ENCODE measurements at places on chromosomes 1 and 21.

GRCh38 chr1:68908316-68908715 lies 411.4 kb upstream of the DEPDC1 start:
- H3K27me3 ChIP-seq: no peaks in the 10 kb centered on the region
- H3K36me3 ChIP-seq: no peaks in the 10 kb centered on the region
- H3K4me1 ChIP-seq: no peaks in the 10 kb centered on the region

- H3K36me3 ChIP-seq: no peaks in the 10 kb centered on the region
- no peaks in the 10 kb centered on the region for H3K4me1 ChIP-seq
- H3K27me3 ChIP-seq: no peaks in the 10 kb centered on the region
- DNase-seq: no peak
Measured at GRCh38 chr1:49351768-49352167, 575.1 kb upstream of the BEND5 start.

DNA sequence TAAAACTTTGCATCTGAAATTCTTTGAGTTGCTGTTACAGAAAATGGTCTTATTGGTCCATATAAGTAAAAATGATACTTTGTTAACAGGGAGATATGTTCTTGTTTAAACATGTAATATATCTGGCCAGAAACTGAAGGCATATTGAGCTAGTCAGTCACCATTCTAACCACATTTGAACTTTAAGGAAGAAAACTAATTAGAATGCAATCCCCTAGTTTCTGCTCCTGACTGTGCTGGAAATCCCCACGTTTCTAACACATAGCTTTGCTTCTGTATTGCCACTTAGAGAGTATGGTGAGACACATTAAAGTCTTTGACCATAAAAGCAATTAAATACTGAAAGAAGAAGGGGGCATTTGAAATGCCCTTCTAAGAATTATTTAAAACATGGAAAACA lies 32.1 kb upstream of the HIVEP3 start:
- no peaks in the 10 kb centered on the region for H3K4me1 ChIP-seq
- no peak for DNase-seq
- H3K36me3 ChIP-seq: no peaks in the 10 kb centered on the region
- H3K4me3 ChIP-seq: no peak overlapping the region

GRCh38 chr1:225655509-225656258 lies 2.8 kb upstream of the ENAH start:
- no peak for DNase-seq
- no peaks in the 10 kb centered on the region for H3K27me3 ChIP-seq
- no peaks in the 10 kb centered on the region for H3K36me3 ChIP-seq
- H3K27ac ChIP-seq: no peak overlapping the region

GRCh38 chr1:203072002-203072602 lies 13.7 kb downstream of the MYOG start:
- H3K4me3 ChIP-seq: no peak overlapping the region
- H3K4me1 ChIP-seq: peaks cover 20% of the 10 kb centered on the region
- H3K36me3 ChIP-seq: no peaks in the 10 kb centered on the region
- H3K27me3 ChIP-seq: peaks cover 7% of the 10 kb centered on the region
- no peak overlapping the region for H3K27ac ChIP-seq

DNA sequence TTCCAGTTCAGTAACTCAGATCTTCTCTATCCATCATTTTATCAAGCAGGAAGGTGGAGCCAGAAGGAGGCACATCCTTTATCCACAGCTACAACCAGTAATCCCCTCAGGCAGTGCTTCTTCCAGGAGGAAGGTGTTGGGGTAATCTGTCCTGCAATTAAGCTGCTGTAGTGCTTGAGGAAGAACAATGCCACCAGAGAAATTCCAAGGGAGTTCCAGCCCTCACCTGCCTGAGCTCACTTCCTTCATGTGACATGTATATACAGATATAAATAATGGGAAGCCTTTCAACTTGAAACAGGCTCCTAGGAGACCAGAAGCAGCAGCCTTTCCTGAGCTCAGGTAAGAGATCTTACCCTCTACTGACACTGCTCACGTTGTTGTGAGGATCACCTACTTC lies 2.2 kb upstream of the IL20 start:
- no peak overlapping the region for H3K4me3 ChIP-seq
- peaks cover 8% of the 10 kb centered on the region for H3K4me1 ChIP-seq
- DNase-seq: no peak
- no peak overlapping the region for H3K27ac ChIP-seq
- no peaks in the 10 kb centered on the region for H3K27me3 ChIP-seq

GRCh38 chr1:241560146-241560848 lies 28.1 kb downstream of the KMO start:
- H3K4me3 ChIP-seq: no peak overlapping the region
- H3K4me1 ChIP-seq: no peaks in the 10 kb centered on the region

DNA sequence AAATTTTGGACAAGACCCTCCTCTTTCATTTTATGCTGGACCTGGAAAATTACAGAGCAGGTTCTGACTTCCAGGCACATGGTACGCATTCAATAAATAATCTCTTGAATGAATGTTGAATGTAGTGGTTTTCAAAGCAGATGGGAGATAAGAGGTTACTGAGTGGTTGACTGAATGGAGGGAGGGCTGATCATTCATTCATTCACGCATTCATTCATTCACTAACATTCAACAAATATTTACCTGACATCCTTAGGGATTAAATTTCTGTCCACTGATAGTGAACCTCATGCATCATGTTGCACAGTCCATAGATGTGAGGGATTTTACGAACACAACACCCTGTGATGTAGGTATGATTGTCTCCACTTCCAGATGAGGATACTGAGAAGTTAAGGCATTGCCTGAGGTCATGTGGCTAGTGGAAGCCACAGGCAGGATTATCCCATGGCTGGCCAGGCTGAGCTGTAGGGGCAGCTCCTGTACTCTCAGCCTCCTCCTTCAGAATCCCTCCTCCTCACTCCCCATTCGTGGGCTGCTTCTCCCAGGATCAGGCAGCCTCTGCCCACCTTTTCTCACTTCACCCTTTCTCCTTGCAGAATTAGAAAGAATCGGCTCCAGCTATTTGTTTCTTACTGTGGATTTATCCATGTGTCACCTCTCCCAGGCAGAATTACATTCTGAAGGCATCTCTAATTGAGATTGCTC lies 48.4 kb upstream of the ATP5PO start:
- H3K27me3 ChIP-seq: no peaks in the 10 kb centered on the region
- H3K4me3 ChIP-seq: no peak overlapping the region
- no peaks in the 10 kb centered on the region for H3K36me3 ChIP-seq
- no peak for DNase-seq
- H3K27ac ChIP-seq: no peak overlapping the region
